ENCODE measurements at places on chromosomes 1 and 21.

DNA sequence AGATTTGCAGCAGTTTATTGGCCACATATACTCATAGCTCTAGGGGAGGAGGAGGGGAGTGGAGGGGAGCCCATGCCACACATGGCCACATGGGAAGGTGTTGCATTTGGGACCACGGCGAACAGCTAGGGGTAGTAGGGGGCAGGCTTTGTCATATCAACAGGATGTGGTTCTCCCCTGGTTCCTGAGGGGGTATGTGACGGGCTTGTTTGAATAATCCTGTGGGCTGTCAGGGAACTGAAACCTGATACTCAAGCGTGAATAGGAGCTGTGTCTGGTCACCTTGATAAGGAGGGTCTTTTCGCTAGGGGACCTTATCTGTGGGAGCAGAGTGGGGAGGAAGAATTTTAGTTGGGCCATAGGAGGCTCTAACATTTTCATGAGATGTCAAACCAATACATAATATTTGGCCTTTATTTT is 264.7 kb downstream of the CTH start:
- DNase-seq: no peak

DNA sequence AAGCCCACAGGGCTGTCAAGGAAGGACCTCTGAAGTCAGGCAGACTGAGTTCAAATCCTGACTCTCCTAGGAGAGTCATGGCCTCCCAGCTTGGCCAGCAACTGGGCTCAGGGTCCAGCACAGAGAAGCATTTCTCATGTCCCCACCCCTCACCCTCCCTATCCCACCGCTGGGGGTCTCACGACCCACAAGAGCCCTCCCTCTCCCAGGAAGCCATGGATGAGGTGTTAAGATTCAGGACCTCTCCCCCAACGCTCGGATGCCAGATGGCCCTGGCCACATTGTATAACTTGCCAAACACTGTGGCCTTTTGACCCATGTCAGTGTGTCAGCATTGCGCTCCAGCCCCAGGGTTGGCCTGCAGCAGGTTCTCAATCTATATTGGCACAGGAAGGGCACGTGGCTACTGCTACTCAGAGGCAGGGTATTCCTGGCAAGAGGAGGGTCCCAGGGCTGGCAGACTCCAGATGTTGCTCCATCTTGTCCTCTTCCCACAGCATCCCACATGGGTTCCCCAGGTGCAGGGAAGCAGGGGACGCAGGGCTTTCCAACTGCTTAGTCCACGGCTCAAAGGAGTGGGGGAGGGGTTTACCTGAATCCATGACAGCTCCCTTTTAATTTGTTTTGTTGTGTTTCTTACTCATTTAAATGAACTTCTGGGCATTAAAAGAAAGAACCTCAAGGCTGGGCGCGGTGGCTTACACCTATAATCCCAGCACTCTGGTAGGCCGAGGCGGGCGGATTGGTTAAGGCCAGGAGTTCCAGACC is 10.5 kb downstream of the SLC2A1 start:
- DNase-seq: no peak

DNA sequence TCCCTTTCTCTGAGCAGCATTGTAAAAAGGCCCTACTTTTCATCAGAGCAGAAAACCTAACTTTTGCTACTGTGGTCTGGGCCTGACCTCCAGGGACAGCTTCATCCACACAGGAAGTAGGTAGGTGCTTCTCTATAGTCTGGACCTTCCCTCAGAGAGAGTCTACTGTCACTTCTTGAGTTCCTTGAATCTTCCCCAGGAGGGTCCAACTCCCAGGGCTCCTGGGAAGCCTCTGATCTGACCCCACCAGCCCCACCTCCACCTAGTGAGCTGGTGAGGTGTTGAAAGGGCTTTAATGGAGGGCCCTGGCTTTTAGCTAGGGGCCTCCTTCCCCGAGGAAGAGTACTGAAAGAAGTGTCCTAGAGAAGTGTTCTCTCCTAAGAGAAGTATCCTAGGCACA is 2.7 kb upstream of the VANGL2 start:
- no peak for DNase-seq

DNA sequence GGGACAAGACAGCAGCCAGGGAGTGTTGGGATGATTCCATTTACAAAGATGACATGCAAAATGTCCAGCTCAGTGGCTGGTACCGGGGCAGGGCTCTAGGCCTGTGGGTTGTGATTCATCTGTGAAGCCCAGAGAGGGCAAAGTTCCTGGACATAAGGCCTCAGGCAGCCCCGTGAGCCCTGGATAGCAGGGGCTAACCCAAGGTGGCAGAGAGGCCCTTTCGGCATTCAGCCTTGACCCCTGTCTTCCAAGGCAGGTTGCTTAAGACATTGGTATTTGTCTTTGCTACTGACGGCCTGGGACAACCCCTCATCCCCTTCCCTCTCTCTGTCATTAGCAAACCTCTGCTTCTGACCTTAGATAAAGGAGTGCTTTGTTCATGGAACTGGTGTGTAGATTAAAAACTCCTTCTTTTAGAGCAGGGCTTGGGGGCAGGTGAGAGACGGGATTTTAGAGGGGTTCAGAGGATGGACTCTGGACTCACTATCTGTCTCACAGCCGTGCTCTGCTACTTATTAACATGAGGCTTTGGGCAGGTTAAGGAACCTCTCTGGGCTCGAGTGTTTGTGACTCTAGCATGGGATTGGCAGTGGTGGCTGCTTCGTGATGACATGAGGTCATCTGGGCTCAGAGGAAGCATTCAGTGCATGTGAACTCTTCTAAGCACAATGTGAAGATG is 36.3 kb downstream of the TMEM51 start:
- DNase-seq: peak; percentile 80
